ENCODE measurements at places on chromosomes 1 and 21. TPM values are rescaled to one million over a fixed set of nuclear protein-coding genes. Genes with fewer than 3 reads are reported as not detected.

ANKRD65 gene
- total RNA-seq, result 10.0 TPM

LEFTY1 gene
- total RNA-seq, result not detected

DNA sequence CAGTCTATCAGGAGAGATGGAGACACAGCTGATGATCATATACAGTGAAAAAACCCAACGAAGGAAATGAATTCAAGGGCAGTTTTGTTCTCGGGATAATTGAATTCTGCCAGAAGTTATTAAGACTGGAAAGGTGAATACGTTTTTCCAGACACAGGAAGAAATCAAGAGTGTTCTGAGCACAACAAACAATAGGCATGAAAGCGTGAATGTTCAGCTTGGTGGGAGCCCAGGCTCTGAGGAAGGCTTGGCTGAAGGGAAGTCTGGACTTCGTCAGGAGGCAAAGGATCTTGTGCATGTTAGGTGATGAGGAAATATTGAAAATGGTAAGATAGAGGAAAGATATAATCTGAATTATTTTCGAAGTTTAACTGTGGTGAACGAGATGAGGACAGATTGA, 50.4 kb downstream of the CYYR1 start:
- no peaks in the 10 kb centered on the region for H3K36me3 ChIP-seq
- H3K4me1 ChIP-seq, result no peaks in the 10 kb centered on the region

EFNA3 gene
- total RNA-seq, result 2.5 TPM

- DNase-seq, result no peak
- no peak overlapping the region for H3K4me3 ChIP-seq
- no peak overlapping the region for H3K27ac ChIP-seq
- H3K4me1 ChIP-seq, result no peaks in the 10 kb centered on the region
- H3K36me3 ChIP-seq, result no peaks in the 10 kb centered on the region
- no peaks in the 10 kb centered on the region for H3K27me3 ChIP-seq
Observed at GRCh38 chr1:230517326-230517725, 91.2 kb upstream of the PGBD5 start.
